Iris pigment epithelial cell (primary cell): ENCODE measurements at places on chromosomes 11 and 22.

DNA sequence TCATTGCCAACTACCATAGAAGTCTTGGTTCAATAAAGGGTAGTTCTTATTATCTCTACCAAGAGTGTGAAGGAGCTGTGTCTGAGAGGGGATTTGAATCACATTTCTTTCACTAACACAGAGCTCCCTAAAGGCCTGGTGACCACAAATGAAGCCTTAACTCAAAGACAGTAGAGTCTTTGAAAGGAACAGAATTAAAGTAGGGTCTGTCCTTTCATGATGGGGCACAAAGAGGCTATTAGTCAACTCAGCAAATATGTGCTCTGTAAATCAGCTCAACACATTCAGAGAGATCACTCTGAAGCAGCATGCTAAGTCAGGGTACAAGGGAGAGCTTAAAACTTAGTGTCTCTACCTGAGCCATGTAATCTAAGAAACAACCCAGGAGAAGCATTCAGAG is 212.4 kb upstream of the SYN3 start:
- no peak for DNase-seq

DNA sequence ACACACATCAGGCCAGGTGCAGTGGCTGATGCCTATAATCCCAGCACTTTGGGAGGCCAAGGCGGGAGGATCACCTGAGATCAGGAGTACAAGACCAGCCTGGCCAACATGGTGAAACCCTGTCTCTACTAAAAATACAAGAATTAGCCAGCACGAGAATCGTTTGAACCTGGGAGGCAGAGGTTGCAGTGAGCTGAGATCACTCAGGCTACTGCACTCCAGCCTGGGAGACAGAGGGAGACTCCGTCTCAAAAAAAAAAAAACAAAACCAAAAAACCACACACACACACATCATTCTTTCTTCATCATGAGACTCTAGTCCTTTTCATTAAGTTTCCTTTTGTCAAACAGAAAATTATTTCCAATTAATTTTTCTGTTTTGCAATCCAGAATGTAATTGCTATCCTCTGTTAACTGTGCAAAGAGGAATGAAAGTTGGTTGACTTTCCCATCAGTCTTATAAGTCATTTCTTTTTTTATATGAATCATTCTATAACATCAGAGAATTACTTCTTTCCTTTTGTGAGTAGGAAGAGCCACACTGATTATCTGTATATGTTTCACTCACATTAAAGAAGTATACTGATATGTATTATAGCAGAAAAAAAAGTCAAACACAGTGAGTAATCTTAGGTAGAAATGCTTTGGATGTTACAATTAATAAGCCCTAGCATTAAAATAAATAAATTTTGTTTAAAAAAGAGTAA is 52.2 kb downstream of the HORMAD2 start:
- DNase-seq: no peak

DNA sequence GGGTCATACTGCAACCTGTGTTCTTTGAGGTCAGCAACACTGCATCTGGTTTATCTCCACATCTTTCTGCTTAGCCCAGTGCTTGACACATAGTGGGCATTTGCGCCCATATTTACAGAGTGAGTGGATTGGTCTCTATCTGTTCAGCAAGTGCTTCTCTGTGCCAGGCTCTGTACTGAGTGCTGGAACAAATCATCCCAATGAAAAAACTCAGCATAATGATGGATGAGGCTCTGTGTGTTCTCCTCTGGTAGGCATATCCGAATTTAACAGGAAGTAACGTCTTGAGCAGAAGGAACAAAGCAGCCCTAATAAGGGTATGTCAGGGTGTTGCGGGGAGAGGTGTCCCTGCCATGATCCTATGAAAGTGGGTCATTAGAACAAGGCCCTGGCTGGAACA is 46.0 kb downstream of the MCM5 start:
- DNase-seq: peak; percentile 11

GRCh38 chr11:97996762-97997161 is 1024.0 kb upstream of the CNTN5 start:
- no peak for DNase-seq

DNA sequence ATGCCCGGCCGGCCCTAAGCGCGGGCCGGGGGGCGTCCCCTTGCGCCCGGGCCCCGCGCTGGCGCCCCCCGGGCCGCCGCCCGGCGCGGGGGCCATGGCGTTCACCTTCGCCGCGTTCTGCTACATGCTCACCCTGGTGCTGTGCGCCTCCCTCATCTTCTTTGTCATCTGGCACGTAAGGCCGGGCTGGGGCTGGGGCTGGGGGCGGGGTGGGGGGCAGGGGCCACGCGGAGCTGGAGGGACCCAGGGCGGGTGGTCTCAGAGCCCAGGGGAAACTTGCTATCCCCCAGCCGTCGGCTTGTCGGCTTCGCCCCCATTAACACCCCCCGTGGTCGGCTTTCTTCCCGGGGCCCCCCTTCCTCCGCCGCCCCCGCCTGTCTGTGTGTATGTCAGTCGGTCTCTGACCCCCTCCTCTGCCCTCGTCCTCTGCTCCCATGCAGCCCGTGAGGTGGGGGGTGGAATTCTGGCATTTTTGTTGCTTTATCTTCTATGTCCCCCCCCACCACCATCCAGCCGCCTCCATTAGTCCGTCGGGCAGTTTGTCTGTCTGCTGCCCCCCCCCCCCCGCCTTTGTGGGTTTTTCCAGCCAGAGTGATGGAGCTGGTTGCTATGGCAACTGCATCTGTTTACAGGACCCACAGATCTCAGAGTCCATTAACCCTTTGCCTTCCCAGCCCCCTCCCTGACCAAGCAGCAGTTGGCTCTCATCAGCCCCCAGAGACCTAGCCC is 552 bp downstream of the CNIH2 start:
- peak; percentile 46 for DNase-seq

DNA sequence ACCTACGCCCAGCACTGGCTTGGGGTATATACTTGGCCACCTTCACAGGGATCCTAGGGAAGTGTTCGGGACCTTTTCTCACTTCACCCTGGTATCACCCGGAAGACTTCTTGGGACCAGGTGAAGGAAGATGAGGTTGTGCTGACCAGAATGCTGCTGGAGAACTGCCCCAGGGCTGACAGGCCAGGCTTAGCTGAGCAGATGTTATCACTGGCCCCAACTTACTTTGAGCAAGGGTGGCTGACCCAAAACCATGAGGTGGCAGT is 4.5 kb downstream of the FTH1 start:
- DNase-seq: peak; percentile 52

GRCh38 chr11:79960461-79960860 is 519.6 kb upstream of the TENM4 start:
- no peak for DNase-seq

- no peak for DNase-seq
Observed at GRCh38 chr11:95444309-95445241, 213.6 kb upstream of the SESN3 start.

DNA sequence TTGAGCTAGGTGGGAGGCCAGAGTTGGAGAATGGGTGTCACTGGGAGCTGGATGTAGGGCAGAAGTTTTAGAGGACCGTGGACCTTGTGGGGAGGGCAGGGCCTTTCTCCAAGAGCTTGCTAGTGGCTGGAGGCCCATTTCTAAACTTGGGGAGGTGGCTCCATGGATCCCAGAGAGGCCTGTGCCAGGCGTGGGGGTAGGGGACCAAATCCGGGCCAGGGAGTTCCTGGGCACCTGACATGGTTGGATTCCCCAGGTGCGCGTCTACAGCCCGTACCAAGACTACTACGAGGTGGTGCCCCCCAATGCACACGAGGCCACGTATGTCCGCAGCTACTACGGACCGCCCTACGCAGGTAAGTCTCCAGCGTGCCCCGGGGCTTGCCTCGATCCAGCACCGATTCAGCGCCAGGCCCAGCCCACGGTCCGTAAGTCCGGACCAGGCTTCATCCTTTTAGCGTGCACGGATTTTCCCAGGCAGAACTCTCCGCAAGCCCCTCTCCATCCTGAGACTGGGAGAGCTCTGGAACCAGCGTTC is 14.2 kb downstream of the PLEKHB1 start:
- DNase-seq: no peak

- no peak for DNase-seq
Observed at GRCh38 chr11:78786086-78786485, 211.4 kb upstream of the NARS2 start.

GRCh38 chr11:114291842-114292680 is 4.1 kb upstream of the NNMT start:
- peak; percentile 94 for DNase-seq

GRCh38 chr11:121591405-121592033 is 138.8 kb upstream of the SORL1-AS1 start:
- DNase-seq: peak; percentile 72

DNA sequence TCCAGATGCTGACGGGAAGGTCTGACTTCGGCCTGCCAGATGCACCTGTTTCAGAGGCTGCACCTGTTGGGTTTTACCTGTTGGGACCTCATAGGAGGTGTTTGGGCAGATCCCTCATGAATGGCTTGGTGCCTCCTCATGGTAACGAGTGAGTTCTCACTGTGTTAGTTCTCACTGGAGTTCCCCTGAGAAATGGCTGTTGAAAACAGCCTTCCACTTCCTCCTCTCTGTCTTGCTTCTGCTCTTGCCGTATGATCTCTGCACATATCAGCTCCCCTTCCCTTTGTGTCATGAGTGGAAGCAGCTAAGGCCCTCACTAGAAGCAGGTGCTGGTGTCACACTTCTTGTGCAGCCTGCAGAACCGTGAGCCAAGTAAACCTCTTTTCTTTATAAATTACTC is 207.6 kb upstream of the SEZ6L start:
- no peak for DNase-seq

GRCh38 chr11:12161603-12162350 is 51.4 kb downstream of the MICAL2 start:
- no peak for DNase-seq

- peak; percentile 90 for DNase-seq
Observed at GRCh38 chr11:110376711-110377324, 52.9 kb upstream of the FDX1 start.

DNA sequence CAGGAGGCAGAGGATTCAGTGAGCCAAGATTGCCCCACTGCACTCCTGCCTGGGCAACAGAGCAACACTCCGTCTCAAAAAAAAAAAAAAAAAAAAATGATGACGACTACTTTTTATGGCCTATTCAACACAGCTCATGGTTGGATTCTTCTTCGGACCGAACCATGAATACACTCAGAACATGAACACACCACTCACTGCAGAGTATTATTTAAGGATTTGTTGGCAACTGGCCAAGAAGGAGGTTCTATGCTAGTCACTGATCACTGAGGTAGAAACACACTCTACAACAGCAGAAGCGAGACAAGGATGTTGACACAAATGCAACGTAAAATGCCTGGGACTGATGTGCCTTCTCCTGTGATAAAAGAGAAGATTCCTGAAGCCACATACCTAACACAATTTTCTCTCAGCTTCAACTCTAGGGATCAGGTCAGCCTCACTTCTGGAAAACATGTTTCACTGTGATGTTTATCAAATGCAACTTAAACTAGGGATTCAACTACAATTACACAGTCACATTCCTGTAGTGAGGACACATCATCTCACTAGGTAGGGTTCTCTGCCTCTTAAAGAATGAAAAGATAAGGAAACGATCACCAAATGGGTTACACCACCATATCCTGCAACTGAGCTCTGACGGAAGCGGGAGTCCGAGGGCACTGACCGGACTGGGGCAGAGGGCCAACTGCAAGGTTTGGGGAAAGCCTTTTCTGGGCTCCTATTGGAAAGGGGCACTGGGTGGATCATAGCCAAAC is 82.5 kb downstream of the SGSM3 start:
- DNase-seq: peak; percentile 47

DNA sequence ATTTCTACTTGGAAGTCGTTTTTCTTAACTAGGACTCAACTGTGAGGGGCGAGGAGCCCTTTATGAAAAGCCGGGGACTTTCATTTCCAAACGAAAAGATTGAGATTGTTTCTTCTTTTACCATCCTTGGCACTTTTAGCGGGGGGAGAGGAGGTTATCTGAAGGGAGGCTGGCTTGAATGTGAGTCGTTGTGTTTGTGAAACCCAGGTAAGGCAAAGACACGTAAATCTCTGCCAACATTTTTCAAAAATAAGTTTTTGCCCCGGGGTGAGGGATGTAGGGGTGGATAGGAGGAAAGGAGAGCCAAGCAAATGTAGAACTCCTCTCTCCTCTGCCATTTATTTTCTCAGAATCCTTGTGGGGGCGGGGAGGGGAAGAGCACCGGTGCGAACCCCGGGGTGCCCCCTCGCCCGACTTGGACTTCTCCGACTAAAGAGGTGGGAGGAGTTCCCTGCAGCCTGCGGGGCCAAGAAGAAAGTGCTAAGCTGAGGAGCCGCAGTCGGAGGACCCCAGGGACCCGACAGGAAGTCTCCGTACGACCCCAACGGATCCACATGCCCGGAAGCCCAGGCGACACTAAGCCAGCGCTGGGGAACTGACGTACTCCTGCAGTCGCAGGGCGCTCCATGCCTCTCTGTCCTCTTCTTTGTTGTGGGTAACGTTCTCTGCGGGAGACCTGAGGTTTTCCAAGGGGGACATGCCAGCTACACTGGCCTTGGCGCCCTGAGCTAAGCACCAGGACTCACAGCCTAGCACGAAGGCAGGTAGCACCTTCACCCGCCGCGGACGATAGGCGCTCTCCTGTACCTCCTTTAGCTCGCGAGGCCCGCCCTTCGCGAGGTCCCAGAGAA is 2.4 kb upstream of the WT1 start:
- DNase-seq: no peak

DNA sequence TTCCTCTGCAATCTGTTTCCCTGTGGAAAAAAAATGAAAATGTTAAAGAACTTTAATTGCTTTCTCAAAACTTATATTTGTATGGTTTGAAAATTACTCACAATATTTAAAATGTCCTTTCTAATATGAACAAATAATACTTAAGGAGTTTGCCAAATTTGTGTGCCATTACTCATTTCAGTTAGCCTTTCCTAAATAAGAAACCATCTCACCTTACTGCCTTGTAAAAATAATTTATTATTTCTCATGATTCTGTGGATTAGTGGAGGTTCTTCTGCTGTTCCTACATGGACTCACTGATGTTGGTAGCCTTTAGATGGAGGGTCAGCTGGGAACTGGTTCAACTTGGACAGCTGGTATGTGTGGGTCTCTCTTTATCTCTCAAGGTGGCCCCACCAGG is 428.6 kb downstream of the CNTN5 start:
- no peak for DNase-seq

DNA sequence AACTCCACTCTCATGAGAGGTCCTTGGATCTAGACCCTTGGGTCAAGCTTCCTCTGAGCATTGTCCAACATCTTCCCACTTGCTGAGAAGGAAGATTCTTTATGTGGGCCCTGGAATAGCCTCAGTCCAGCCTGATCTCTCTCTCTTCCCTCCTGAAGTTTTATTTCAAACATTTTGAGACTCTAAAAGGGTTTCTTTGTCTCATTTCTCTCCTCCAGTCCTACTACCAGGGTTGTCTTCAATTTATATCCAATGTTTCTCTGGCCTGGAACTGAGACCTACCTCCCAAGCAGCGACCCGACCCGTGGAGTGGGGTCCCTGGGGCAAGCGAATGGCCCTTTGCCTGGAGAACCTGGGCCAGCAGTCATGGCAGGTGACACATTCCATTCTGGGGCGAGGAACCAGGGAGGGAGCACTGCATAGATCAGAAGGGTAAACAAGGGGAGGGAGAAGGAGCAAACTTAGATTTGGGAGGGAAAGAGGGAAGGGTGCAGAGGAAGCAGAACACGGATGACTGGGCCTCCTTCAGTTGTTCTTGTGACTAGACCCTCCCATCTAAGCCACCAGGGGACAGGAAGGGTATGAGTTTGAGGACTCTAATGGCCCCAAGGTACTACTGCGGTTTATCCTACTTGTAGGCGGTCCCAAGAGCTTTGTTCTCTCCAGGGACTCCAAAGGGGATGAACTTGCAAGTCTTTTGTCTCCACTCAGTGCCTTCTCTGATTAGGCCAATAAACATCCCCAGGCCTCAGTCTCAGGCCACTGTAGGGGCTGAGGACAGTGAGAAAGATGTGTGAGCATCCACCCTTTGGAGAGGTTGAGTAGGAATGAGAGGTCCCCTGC is 14.2 kb upstream of the PRAME start:
- DNase-seq: no peak
